CD4-positive, alpha-beta T cell treated with Interleukin-2 at 100 ng/mL for 4 hours (primary cell): ENCODE measurements at places on chromosomes 3 and 15.

DNA sequence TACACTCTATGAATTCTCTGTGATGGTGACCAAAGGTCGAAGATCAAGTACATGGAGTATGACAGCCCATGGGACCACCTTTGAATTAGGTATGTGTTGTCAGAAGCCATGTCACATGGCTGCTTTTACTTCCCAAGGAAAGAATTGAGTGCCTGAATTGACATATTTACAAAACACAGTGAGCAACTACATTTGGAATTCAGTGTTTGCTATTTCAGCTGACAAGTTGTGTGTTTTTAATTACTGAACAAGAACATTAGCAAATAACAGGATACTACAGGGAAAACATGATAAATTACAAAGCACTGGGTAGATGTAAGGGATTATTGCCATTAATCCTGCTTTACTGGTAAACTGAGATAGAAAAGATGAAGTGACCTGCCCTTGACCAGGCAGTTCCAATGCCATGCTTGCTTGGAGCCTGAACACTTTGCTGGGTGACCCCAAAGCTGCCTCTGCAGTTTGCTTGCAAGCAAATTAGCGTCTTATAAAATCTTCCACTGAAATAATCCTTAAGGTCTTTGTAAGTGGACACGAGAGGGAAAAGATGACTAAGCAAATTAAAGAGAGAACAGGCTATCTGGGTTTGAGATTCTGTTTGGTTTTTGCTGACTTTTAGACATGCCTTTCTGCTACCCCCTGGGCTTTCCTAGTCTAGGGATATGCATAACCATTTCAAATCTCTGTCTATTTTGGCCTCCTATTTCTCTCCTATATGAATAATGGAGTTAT lies 98.2 kb downstream of the HCN4 start:
- no peak for DNase-seq

GRCh38 chr3:160612386-160613075 lies 47.2 kb upstream of the KPNA4 start:
- no peak for DNase-seq

GRCh38 chr15:72339777-72340177 lies 19.8 kb upstream of the CELF6 start:
- DNase-seq = no peak

DNA sequence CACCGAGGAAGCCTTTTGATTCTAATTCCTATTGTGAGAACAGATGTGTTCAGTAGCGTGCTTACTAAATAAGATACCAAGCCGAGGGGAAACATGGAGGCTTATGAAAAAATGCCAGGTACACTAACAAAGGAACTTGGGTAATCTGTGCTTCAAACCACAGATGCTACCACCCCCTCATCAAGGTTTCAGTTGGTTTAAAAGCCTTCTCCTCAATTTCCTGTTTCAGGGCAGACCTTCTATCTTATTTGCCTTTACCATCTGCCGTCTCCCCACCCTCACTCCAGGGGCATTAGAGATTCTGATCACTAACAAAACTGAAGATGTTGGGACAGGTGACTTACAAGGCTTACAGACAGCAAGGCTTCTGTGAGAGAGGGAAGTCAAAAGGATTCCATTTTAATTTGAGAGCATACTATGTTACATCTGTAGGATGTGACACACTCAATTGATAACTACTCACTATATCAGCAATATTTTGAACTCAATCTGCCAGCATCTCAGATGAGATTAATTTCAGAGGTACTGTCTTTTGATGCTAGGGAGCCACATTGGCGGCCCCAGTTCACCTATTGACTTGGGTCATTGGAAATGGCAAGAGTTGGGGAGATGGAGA lies 60.6 kb upstream of the PLCL2 start:
- DNase-seq = peak; percentile 34

DNA sequence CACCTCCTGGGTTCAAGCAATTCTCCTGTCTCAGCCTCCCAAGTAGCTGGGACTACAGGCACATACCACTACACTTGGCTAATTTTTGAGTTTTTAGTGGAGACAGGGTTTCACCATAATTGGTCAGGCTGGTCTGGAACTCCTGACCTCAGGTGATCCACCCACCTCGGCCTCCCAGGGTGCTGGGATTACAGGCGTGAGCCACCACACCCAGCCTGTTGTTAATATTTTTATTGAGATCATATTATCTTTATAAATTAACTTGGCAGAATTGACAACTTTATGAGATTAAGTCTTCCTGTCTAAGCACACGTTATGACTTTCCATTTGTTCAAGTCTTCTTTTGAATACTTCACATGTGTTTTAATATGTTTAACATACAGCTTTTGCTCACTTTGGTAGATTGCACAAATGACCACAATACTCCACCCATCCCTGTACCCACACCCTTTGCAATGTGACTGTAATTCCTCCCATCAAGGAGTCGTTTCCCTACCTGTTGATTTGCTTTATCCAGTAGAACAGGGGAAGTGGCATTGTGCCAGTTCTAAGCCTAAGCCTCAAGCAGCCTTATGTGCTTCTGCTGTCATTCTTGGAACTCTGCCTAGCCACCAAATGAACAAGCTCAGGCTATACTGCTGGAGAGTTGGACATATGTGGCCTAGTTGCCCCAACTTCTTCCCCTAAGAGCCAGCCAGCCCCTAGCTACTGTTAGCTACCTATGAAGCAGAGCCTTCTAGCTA lies 8.2 kb downstream of the XYLB start:
- no peak for DNase-seq

DNA sequence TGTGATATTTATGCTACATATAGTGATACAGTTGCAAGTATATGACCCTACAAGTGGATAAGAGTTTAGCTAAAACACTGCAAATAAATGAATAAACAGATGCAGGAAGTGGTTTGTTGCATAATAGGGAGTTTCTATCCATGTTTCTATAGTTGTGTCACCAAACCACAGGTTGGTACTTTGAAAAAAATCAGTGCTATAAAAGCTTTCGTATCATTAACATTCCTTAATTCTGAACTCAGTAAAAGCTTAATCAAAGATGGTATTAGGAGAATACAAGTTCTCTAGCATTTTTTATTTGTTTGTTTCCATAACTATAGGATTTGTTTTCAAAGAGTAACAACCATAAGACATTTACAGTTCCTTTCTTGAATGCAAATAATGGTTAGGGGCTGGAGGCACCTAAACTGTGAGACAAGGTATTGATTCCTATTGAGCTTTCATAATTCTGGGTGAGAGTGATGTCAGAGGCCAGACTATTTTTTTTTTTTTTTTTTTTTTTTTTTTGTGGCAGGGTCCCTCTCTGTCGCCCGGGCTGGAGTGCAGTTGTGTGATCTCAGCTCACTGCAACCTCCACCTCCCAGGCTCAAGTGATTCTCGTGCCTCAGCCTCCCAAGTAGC lies 29.6 kb downstream of the CPOX start:
- peak; percentile 74 for DNase-seq

DNA sequence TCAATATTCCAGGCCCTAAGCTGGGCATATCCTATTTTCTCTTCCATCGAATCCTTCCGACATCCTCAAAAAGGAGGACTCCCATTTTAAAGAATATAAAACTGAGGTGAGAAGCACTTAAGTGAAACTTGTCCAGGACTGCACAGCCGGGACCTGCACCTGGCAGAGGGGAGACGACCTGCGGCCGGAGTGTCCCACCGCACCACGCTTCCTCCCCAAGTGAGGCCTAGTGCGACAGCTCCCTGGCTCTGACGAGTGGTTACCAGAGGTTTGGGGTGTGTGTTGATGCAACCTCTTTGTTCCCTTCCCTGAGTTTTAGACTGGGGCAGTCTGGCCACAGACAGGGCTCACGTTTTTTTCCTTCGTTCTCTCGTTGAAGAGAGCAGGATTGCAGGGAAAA lies 24.9 kb upstream of the ATP2B2 start:
- DNase-seq = no peak

- DNase-seq = no peak
These were observed 137.1 kb upstream of the SLC6A11 start for GRCh38 chr3:10678796-10679376.

- DNase-seq = no peak
These were observed 41.8 kb downstream of the CBLB start for GRCh38 chr3:105826778-105827634.

DNA sequence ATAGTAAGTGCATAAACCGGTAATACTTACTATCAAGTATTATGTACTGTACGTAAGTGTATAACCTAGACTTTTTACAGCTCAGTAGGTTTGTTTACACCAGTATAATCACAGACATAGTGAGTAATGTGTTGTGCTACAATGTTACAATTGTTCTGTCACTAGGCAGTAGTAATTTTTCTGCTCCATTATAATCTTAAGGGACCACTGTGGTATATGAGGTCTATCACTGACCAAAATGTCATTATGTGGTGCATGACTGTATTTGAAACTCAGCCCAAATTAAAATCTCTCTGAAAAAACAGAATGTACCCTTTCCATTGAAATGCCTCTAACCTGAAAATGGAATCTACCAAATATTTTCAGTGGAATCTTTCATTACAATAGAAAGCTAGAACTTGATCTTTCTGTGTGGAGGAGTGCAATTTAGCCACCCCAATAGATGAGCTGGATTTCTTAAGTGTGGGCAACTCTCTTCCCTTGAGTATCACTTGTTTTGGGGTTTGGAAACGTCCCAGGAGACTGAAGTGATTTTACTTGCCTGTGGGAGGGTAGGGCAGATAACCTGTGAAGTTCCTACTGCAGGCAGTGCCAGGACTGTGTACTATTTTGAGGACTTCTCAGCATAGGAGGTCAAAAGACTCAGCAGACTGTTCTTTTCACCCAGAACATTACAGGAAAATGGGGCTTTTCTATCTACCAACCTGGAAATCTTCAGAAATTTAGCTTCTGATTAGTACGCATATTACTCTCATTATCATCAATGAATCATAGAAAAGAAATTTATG lies 50.9 kb downstream of the FAM98B start:
- DNase-seq = no peak

DNA sequence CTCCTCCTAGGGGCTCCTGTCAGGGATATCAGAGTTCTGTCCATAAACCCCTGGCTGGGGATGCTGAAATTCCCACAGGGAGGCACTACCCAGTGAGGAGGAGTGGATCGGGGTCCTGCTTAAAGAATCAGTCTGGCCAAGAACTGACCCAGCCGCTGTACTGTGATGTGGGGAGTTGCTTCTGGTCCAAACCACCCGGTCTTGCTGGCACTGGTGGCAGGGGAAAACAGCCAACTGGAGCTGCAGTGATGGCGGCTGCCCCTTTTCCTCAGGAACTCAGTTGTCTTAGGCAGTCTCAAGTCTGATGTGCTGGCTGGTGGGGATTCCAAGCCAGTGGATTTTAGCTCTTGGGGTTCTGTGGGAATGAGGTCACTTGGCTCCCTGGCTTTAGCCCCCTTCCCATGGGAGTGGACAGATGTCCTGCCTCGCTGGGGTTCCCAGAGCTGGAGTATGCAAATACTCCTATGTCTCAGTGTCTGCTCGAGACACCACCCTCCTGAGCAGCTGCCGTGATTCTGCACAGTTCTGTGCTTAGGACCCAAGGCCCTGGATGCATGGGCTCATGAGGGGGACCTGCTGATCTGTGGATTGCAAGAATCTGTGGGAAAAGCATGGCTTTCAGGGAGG lies 97.1 kb downstream of the SLC25A26 start:
- no peak for DNase-seq

- no peak for DNase-seq
These were observed 35.5 kb upstream of the CCNB2 start for GRCh38 chr15:59069430-59069829.

DNA sequence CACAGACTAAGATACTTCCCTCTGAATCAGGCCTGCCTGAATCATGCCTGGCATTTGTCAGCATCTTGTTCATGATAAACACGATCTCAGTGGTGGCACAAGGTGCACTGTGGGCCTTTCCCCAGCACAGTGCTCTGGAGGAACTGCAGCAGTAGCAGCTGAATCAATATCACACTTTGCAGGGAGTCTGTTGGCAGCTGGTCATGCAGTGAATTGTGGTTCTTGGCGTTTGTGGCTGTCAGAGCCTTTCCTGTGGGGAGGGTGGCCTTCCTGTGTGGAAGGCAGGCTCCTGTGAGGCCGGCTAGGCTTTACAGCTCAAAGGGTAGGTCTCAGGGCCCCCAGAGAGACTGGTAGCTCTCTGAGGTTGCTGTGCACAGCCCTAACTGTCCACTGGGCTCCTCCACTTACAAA lies 54.4 kb upstream of the TLE3 start:
- DNase-seq = no peak

GRCh38 chr3:24495326-24495994 lies 810 bp upstream of the THRB start:
- DNase-seq = no peak

DNA sequence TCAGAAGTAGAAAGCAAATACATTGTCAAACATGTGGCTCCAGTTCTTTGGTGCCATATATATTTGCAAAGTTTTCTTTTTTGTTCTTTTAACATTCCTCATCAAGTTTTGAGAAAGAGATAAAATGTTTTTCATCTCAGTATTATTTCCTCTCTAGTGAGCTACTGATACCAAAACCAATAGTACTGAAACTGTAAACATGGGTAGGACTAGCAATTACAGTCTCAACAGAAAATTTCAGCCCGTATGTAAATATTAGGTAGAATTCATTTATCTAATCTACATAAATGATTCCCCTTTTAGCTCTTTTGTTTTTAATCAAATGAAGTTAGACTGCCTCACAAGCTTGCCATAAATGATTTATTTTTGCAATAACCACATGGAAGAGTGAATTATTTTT lies 21.4 kb downstream of the SECISBP2L start:
- no peak for DNase-seq

- DNase-seq = no peak
These were observed 436.3 kb upstream of the SGO1 start for GRCh38 chr3:20622304-20622703.

DNA sequence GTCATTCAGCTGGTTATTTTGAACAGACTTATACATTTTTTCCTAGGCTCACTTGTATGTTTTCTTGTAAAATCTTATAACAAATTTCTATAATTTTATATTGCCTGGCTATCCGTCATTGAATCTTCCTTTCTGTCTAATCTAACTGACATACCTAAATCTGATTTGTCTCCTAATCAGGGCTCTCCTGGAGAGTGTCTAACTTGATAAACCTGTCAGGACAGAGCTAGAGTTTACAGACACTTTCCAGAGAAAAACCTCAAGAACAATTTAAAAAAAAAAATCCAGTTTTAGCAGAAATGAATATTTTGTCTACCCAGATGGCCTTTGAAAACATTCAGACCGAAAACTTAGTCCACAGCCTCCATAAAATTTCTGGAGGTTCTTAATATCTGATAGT lies 1305.8 kb downstream of the ROBO1 start:
- no peak for DNase-seq

- DNase-seq = no peak
These were observed 378 bp upstream of the FEM1B start for GRCh38 chr15:68277131-68277602.

GRCh38 chr15:50134524-50135024 lies 15.5 kb upstream of the ATP8B4 start:
- DNase-seq = peak; percentile 11

- no peak for DNase-seq
These were observed 47.7 kb downstream of the SUMF1 start for GRCh38 chr3:4419386-4419785.

DNA sequence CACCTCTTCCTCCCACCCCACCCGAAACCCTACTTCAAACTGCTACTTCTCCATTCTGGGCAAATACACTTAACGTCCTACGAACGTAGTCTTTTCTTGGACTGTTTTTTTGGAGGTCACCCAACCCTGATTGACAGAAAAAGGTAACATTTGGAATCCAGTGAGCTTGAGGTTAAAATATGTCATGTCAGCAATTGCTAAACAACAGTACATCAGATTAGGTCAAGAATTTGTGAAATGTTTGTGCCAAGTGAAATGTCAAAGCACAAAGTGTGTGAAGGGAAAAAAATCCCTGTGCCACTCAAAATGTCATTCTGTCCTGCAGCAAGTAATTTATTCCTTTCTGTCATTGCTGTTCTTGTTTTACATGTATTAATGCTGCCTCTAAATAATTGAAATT lies 49.2 kb upstream of the PPP2R3A start:
- no peak for DNase-seq
